ENCODE measurements at places on chromosomes 12 and 14. TPM values are rescaled to one million over a fixed set of nuclear protein-coding genes. Genes with fewer than 3 reads are reported as not detected.

The C12orf54 gene
- not detected for polyA plus RNA-seq

The EIF2B1 gene
- 71.1 TPM for polyA plus RNA-seq

The LAG3 gene
- 2.0 TPM for polyA plus RNA-seq

The CDK4 gene
- 104 TPM for polyA plus RNA-seq

The OR11G2 gene
- polyA plus RNA-seq: not detected

The TAS2R7 gene
- not detected for polyA plus RNA-seq

The FAIM2 gene
- polyA plus RNA-seq: 4.0 TPM

The RBP5 gene
- not detected for polyA plus RNA-seq

The CINP gene
- polyA plus RNA-seq: 23.1 TPM

The SNRPF gene
- polyA plus RNA-seq: 47.8 TPM

The AKAP3 gene
- 1.6 TPM for polyA plus RNA-seq

The MMP17 gene
- polyA plus RNA-seq: 93.5 TPM

The TEAD4 gene
- 1.6 TPM for polyA plus RNA-seq

The CCDC197 gene
- polyA plus RNA-seq: not detected

The GRIP1 gene
- 41.1 TPM for polyA plus RNA-seq

The EPYC gene
- polyA plus RNA-seq: not detected

The HOXC12 gene
- not detected for polyA plus RNA-seq
